ACHN (cell line): ENCODE measurements at places on chromosomes 1 and 21.

- DNase-seq = no peak
These were observed 49.4 kb downstream of the NFIA start for GRCh38 chr1:61131716-61132115.

GRCh38 chr1:94068999-94069918, 51.7 kb downstream of the ABCA4 start:
- no peak for DNase-seq

DNA sequence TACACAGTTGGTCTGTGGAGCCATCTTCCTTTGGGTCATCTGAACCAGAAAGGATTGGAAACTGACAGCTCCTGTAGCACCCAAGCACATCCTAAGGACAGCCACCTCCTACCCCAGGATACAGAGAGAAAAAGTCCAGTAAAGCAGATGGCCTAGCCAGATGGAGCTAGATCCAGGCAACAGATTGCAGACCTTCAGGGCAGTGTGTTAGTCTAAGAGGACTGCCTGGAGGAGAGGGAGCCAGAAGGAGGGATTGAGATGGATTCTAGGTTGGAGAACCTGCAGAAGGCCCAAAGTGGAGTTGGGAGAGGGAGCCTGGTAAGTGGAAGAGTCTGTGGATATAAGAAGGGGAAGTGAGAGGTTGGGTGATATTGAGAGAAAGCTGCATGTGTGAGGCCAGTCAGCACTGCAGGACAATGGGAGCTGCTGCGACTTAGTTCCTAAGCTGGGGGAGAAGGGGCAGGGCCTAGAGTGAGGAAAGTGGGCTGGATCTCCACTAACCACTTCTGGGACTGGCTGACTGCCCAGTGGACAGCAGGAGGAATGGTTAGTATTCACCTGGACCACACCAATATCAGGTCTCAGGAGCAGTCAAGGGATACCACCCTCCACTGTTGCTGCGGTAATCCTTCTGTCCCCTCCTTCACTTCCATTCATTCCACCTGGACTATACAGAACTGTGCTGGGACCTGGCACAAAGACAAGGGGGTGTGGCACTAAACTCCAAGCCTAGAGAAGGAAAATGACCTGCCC, 13.4 kb downstream of the BCAN start:
- no peak for DNase-seq

DNA sequence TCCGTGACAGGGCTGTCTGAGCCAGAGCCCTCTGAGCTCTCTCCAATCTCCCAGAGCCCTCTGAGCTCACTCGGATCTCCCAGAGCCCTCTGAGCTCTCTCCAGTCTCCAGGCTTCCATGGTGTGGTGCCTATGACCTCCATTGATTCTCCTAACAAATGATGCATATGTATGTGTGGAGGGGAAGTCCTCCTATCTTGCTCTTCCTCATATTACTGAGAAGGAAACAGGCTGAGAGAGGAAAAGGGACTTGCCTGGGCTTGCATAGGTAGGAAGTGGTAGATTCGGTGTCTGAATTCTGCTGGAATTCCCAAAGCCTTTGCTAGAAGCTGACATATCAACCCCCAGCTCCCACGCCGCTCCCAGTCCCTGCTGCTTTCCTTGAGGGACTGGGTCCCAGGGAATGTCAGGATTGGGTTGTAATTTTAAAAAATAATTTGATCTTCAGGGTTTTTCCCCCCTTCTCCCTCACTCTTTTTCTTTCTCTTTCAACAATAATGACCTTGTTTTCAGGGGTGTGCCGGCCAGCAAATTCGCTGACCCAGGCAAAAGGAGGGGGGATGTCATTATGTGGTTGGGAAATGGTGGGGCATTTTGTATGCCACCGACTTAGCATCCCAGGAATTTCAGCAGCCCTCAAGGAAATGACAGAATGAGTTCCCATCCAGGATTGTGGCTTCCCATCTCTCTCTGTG, 42.3 kb upstream of the RUNX3 start:
- no peak for DNase-seq

DNA sequence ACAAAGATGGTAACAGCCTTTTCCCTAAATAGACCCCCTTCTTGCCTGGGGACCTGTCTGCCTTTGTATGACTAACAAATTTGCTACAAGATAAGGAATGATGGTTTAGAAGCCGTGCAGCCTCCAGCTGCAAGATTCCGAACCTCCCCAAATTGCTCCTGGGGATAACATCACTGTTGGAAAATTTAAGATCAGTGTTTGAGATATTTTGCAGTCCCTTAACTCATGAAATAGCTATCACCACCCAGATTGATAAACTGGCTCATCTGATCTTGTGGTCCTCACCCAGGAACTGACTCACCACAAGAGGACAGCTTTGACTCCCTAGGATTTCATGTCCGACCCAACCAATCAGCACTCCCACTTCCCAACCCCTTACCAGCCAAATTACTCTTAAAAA, 254.7 kb downstream of the USH2A start:
- no peak for DNase-seq

DNA sequence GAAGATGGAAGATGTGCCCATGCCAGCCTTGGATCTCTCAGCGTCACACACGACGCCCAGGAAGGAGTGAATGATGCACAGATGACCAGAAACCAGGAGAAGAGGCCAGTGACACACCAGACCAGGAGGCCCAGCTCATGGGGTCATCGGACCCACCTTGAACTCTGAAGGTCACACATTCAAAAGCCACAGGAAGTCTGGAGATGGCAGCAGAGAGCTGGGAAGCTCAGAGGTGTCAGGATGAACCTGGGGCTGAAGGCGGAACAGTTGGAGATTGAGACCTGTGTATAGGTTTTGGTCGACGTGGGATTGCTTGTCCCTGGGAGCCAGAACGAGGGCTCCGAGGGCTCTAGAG, 43.6 kb downstream of the SLC19A1 start:
- no peak for DNase-seq

GRCh38 chr1:156073740-156074139, 8.5 kb downstream of the MEX3A start:
- DNase-seq = no peak
